ENCODE measurements at places on chromosomes 1 and 21.

GRCh38 chr21:44390886-44391285 is 37.5 kb downstream of the TRPM2 start:
- DNase-seq: no peak

- no peak for DNase-seq
These were observed 33.9 kb upstream of the IPO9 start for GRCh38 chr1:201795066-201795465.

DNA sequence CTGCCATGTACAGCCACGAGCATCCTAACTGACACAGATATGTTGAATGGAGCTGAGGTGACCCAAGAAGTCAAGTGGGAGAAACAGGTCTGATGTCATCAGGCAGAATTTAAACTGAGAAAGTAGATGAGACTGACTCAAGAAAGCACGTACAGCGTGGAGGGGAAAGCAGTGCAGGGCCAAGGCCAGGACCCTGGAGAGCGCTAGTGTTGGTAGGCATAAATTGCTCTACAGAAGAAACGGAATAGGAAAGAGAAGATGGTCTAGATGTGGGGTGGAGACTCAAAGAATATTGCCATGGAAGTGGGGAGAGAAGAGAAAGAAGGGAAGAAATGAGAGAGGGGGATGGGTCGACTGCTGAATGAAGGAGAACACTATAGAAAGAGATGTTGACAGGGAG is 45.3 kb upstream of the GJB5 start:
- DNase-seq: no peak

GRCh38 chr1:200279810-200280411 is 129.9 kb downstream of the ZNF281 start:
- peak; percentile 52 for DNase-seq

DNA sequence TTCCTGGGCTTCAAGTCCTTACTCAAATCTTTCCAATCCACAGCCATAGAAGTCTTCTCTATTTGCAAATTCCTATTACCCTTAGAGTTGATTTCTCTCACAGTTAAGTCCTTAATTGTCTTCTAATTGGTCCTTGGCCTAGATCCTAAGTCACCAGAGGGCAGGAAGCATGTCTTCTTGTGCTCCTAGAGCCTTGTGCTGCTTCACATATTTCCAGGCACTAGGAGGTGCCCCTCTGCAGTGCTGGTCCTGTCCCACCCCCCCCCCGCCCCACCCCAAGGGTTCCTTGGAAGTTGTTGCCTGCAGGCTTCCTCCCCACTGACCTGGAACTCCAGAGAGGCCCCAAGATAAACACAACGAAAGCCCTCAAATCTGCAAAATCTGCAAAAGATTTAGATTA is 28.1 kb upstream of the TARBP1 start:
- DNase-seq: no peak

All from testis (tissue), 5 donors.